ENCODE measurements at places on chromosomes 6 and 20.

DNA sequence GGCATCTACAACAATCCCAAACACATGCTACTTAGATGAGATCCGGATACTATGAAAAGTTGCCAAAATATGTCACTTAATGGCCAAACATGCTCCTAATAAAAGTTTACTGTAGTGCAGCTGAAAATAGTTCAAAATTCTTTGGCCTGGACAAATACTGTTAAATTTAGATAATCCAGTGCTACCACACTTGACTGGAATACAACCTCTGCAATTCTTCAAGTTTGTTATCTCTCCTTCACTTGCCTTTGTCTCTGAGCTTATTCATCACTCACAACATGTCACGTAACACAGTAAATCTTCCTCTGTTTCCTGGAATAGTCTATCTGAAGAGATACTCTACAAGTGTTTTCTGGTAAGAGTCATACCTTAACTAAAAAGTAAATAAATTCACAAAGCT lies 10.5 kb upstream of the PLN start:
- no peak for DNase-seq

- DNase-seq, result no peak
Measured at GRCh38 chr6:141667580-141668309, 465.0 kb upstream of the GJE1 start.

GRCh38 chr6:99080191-99080590 lies 132.4 kb upstream of the FBXL4 start:
- DNase-seq, result no peak

GRCh38 chr6:19722999-19723398 lies 114.2 kb upstream of the ID4 start:
- DNase-seq, result no peak

DNA sequence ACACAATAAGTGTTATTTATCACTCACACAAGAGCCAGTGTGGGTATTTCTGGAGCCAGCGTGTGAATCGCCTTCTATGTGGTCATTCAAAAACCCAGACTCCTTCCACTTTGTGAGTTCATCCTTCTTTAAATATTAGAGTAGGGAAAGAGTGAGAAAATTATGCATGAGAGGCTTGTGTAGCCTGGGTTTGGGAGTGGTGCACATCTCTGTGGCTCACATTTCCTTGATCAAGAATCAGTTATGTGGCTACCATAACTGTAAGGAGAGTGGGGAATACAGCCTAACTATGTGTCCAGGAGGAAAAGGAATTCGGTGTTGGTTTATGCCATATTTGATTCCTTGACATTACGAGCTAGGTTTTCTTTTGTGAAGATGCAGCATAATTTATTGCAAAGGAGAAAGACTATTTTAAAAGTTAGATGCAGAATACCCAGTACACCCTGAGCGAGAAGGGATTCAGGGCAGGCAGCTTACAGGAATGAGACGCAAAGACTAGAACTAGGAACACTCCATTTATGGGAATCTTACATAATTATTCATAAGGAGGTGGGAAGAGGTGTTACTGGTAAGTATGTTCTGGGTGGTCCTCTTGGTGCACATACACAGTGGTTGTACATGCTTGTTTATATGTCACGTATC lies 638.5 kb downstream of the COL12A1 start:
- no peak for DNase-seq

DNA sequence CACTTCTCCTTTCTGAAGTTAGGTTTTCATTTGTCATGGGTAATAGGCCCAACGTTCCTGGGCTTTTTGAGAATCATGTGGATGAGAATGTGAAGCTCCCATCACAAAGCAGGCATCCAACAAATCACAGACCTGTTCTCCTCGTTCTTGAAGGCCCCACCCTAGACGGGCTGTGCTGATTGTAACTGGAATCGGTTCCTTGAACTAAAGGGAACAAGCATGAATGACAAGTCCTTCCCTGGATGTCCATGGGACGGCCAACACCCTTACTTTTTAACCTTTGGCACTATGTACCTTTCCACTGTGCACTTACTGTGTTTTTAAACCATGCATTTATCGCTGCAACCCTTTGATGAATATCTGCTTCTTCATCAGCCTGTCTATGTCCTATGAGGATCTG lies 438.2 kb downstream of the CD83 start:
- no peak for DNase-seq

DNA sequence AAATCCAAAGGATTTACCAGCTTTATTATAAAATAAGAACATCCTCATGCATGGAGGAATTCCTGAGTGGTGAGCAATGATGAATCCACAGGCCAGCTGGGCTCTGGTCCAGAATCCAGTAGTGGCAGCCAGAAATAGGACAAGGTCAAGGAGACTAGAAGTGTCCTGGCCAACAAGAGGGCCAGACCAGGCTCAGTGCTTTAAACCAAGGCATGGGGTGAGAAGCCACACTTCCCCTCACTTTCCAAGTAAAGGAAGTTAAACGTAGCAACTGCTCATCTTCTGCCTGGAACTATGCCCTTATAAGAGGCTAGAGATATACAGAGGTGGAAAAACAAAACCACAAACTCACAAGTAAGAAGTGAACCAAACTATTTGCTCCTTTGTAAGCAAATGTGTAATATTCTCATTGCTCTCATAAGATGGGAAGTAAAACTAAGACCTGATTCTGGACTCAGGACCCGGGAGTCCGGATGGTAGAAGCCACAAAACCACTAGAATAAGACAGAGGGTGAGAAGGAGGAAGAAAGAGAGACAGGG lies 253.2 kb downstream of the UST start:
- no peak for DNase-seq

DNA sequence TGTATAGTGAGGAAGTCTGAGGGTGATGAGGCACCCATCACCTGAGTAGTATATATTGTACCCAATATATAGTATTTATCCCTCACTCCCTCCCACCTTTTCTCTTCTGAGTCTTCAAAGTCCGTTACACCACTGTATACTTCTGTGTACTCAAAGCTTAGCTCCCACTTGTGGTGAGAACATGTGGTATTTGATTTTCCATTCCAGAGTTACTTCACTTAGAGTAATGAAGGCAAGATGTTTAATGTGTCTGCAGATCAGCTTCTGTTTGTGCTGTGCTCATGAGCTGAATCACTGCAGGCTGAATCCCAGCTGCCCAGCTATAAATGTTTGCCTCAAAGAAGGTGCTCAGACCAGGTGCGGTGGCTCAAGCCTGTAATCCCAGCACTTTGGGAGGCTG lies 139.3 kb upstream of the FOXA2 start:
- DNase-seq, result no peak

- DNase-seq, result no peak
Measured at GRCh38 chr6:20572940-20573339, 38.7 kb downstream of the CDKAL1 start.

GRCh38 chr20:23917024-23917725 lies 37.6 kb upstream of the CST5 start:
- DNase-seq, result no peak

- DNase-seq, result no peak
Measured at GRCh38 chr20:38937978-38938473, 11.8 kb downstream of the FAM83D start.

- no peak for DNase-seq
Measured at GRCh38 chr20:7703996-7704395, 236.3 kb downstream of the HAO1 start.

GRCh38 chr20:24521032-24521431 lies 51.6 kb downstream of the SYNDIG1 start:
- DNase-seq, result no peak

GRCh38 chr6:35400901-35401311 lies 51.2 kb upstream of the FANCE start:
- no peak for DNase-seq

DNA sequence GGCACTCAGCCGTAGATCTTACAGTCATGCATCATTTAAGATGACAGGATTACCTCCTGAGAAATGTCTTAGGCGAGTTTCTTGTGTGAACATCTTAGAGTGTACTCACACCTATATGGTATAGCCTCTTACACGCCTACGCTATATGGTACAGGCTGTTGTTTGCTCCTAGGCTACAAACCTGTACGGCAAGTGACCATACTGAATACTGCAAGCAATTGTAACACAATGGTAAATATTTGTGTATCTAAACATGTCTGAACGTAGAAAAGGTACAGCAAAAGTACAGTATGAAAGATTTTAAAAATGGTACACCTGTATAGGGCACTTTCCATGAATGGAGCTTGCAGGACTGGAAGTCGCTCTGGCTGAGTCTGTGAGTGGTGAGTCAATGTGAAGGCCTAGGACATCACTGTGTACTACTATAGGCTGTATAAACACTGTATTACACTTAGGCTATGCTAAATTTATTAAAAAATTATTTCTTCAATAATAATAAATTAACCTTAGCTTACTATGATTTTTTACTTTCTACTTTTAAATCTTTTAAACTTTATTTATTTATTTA lies 541 bp upstream of the IL20RA start:
- DNase-seq, result no peak

DNA sequence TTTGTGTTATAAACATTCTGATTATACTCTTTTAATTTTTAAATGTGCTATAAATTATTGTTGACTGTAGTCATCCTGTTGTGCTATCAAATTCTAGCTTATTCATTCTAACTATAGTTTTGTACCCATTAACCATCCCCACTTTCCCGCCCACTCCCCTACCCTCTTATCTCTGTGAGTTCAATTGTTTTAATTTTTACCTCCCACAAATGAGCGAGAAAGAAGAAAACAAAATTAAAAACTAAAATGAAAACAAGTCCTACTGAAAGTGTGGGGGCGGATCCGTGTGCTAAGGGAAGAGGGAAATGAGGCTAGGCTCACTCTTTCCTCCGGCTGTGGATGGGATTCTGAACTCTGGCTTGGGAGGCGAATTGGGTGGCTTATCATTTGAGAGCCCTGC lies 6.6 kb upstream of the ZNF831 start:
- DNase-seq, result no peak

GRCh38 chr6:118719351-118720124 lies 68.1 kb upstream of the CEP85L start:
- no peak for DNase-seq

GRCh38 chr6:81802356-81802755 lies 49.9 kb upstream of the TENT5A start:
- DNase-seq, result no peak

- DNase-seq, result no peak
Measured at GRCh38 chr20:51871943-51872342, 69.6 kb upstream of the SALL4 start.

DNA sequence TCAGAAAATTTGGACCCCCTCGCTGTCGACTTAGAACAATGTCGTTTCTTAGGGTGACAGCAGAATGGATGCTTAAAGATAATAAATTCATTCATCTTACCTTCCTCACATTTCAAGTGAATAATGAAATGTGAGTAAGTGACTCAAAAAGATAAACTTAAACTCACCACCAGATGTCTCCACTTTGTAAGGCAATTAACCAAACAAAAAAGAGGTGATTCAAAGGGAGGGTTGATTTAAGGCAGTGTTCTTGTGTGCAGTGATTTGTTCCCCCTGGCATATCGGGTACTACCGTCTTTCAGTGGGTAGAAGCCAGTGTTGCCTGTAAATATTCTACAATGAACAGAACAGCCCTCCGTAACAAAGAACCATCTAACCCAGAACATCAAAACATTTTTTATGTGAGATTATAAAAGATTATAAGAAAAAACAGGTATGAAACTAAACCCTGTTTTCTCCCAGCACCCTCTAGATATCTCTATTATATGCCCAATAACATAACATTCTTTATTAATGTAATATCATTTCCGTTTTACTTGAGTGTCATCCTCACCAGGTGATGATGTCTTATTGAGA lies 589.7 kb downstream of the CBLN4 start:
- DNase-seq, result no peak

DNA sequence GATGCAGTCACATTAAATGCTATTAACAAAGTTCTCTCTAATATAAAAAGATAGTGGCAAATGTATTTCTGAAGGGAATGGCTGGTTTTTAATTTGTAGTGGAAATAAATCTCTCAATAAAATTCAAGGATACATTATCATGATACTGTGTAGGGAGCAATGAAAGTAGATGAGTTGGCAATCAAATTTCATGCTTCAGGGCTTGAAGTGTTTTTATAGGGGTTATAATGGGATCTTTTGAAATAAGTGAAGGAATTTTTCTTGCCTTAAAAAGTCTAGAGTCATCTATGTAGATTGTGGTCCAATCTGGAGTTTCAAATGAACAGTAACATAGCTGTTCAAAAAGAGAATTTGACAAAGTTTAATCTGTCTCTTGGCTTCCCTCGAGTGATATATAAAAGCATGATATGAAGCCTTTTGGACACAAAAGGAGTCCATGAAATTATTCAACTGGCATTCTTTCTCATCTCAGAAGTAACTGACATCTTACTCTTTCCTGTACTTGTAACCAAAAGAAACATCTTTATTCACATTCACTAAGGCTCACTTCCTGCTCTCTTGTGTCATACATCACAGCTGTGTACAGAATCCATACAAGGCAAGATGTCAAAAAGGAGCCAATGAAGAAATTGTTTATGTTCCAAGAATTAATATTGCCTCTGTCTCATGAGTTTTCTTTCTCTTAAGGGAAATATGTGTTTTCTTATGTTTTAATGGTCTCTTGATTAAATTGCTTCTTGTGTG lies 591.0 kb upstream of the GJE1 start:
- DNase-seq, result no peak

GRCh38 chr6:125780540-125781313 lies 10.0 kb upstream of the NCOA7 start:
- peak; percentile 32 for DNase-seq

Data from activated CD8-positive, alpha-beta memory T cell treated with anti-CD3 and anti-CD28 coated beads for 48 hours (primary cell).